ENCODE measurements at places on chromosomes 2 and 18.

- DNase-seq, result peak; percentile 42
These were observed 54.3 kb downstream of the RAB10 start for GRCh38 chr2:26088038-26088643.

DNA sequence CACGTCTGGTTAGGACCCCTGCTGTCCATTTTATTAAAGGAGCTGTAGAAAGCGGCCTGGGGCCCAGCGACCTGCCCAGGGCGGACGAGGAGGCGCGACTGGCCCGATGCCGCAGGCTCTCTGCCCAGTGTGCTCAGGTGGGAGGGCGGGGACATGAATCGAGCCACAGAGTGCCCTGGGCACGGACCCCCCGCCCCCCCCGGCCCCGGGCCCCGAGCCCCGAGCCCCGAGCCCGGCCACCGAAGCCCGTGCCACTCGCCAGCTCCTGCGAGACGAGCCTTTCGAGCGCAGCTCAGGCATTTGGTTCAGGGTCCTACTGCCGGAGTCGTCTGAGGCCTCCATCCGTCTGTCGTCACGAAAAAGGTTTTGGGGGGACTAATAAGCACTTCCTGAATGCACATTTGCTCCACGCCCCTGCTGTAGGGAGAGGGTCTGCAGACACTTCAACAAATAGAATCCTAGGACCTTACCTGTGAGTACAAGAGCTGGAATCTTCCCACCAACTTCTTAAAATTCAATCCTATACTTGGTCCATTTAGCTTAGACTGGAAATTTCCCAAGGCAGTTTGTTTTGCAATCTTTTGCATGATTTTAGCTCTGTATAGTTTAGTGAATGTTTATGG is 602 bp upstream of the ADAM17 start:
- peak; percentile 18 for DNase-seq

DNA sequence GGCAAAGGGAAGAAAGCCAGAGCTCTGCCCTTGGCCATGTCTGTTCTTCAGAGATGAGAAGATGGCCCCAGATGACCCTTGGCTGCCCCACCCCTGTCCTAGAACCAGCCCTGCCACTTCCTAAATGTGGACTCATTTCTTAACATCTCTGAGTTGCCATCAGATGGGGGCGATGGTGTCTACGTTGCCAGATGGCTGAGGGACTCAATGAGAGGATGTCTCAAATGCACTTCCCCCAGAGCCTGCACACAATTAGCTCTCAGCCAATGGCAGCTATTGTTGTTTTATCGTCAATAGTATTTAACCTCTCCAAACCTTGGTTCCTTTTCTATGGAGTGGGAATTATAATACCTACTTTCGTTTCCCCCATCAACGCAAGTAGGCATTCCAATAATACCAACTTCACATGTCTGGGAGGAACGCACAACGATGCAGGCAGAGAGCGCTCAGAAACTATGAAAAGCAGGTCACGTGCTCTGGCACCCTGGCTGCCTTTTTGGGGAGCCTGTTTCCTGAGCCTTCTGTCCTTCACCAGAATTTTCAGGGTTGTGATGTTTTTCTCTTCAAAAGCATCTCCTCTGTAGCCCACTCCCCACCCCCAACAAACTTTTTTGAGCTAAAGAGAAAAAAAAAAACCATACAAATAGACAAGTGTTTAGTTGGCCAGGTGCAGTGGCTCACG is 100.3 kb downstream of the MCFD2 start:
- DNase-seq, result no peak

DNA sequence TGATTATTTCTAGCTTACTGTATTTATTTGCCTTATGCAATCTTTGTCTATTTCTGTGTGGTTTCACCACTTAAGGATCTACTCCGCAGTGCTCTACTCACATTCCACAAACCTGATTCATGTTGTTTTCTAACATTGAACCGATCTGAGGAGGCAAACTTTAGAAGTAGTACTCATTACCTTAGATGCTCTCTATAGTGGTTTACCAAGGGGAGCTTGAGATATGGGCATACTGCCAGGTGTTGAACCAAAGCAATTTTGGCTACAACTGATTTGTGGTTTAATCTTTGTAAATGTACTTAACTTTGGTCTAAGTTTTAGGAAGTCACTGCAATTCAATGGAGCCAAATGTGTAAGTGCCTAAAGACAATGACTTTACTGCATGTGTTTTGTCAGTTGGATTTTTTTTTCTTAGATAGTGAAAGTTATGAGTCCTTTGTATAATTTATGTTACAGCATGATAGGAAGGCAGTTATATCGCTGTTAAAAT is 50.1 kb downstream of the MAP2 start:
- DNase-seq, result no peak

DNA sequence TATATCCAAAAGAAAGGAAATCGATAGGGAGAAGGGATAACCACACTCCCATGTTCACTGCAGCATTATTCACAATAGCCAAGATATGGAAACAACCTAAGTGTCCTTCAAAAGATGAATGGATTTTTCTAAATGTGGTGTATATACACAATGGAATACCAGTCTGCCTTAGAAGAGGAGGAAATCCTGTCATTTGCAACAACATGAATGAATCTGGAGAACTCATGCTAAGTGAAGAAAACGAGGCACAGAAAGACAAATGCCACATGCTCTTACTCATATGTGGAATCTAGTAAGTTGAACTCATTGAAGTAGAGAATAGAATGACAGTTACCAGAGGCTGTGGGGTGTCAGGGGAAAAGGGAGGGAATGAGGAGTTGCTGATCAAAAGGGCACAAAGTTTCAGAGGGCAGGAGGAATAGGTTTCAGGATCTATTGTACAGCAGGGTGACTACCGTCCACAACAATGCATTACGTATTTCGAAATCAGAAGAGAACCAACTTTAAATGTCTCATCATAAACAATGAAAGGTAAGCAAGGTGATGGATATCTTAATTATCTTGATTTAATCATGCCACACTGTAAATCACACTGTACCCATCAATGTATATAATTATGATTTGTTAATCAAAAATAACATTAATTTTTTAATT is 46.1 kb downstream of the SIGLEC15 start:
- DNase-seq, result no peak

DNA sequence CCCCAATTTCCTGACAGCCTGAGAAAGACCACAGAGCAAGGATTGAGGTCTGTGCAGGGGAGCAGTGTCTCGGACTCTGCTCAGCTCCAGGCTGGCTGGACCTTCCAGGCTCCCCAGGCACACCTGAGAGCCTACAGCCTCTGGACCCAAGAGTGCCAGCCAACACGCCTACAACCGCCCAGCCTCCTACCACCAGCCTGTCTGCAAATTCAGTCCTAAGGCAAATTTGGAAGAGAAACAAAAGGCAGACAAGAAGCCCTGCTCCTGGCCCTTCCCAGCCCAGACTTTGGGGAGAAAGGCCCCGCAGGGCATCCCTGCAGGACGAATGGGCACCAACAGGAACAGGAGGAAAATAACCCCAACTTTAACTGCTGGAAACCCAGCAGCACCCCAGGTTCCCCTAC is 1.9 kb downstream of the HS6ST1 start:
- DNase-seq, result no peak

DNA sequence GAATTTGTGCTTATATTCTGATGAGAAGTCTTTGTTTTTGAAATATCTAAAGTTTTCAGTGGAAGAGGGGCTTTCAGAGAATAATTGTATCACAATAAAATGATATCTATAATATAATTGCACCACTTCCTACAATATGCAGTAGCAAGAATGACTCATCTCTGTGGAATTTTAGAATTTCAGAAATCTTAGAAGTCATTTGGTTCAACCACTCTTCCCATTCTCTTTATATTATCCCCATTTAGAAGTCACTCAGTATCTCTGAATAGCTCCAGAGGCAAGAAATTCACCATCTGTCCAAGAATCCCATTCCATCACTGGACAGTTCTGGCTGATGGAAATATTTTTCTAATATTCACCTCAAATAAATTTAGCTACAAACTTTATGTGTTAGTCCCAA is 59.3 kb upstream of the CCDC68 start:
- DNase-seq, result no peak

DNA sequence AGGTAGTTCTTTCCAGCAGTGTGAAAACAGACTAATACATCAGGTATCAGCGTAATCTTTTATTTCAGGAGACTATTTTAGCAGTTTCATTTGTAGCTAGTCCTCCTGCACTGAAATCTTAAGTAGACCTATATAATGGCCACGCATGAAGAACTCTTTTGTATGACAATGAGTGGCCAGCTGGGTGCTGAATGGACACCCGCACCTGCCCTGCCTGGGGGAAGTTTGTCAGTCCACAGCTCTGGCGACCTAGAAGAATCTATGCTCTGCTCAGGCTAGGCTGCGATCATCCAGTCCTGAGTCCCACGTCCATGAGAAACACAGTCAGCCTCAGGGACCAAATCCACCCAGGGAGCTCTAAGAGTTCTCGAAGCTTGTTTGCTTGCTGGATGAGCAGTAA is 709.2 kb upstream of the ID2 start:
- DNase-seq, result no peak

- peak; percentile 95 for DNase-seq
These were observed 61.0 kb upstream of the TAF1B start for GRCh38 chr2:9782197-9782719.

- DNase-seq, result no peak
These were observed 455.1 kb upstream of the HS6ST1 start for GRCh38 chr2:128773641-128774319.

GRCh38 chr18:79567481-79568147 is 112.0 kb upstream of the CTDP1 start:
- no peak for DNase-seq

DNA sequence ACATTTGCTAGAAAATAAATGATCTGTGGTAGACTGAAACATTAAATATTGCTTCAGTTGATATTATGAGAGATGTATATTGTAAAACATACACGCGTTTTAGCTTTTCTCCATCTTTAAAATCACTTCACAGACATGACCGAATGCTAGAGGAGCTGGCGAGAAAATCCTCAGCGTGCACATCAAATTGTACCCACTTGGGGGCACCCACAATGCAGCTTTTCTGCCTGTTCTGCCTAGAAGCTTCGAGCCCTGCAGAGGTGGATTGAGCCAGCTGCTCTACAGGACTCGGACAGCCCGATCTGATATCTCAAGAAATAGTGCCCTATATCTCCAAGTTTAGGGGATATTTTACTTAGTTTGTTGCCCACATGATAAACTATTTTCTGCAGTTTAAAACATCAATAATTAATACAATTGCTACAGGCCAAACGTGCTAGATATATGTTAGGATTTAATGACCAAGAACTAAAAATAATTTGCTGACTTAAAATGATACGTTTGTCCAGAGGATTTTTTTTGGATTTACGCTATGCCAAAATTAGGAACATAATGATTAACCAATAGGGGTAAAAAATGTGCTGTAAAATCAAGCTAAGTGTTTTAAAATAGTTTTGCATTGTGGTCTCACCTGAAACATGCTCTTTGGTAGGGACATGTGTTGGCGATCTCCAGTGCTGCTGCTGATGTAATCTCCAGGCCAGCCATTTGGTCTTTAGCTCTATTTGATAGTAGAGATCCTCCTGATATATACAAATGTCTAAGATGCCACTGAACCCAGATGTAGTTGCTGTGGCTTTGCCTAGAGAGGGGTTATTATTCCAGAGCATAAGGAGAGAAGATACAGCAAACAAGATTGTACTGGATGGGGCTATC is 22.3 kb upstream of the ATP5MC3 start:
- peak; percentile 37 for DNase-seq

DNA sequence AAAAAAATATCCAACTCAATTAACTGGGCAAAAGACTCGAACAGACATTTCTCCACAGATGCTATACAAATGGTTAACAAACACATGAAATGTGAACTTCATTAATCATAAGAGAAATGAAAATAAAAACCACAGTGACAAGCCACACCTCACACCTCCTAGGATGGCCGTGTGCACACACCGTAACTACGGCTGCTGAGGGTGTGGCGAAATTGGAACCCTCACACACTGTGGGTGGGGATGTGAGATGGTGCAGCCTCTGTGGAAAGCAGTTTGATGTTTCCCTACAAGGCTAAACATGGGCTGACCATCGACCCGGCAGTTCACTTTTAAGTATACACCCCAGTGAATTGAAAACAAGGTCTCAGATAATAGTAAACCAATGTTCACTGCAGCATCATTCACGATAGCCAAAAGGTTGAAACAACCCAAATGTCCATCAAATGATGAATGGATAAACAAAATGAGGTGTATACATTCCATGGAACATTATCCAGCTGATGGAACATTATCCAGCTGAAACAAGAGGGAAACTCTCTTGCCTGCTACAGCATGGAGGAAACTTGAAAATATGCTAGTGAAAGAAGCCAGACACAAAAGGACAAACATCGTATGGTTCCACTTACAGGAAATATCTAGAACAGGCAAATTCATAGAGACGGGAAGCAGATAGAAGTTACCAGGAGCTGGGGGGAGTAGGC is 32.2 kb downstream of the ZAP70 start:
- peak; percentile 64 for DNase-seq

GRCh38 chr2:46964835-46965560 is 49.4 kb upstream of the MCFD2 start:
- DNase-seq, result no peak

DNA sequence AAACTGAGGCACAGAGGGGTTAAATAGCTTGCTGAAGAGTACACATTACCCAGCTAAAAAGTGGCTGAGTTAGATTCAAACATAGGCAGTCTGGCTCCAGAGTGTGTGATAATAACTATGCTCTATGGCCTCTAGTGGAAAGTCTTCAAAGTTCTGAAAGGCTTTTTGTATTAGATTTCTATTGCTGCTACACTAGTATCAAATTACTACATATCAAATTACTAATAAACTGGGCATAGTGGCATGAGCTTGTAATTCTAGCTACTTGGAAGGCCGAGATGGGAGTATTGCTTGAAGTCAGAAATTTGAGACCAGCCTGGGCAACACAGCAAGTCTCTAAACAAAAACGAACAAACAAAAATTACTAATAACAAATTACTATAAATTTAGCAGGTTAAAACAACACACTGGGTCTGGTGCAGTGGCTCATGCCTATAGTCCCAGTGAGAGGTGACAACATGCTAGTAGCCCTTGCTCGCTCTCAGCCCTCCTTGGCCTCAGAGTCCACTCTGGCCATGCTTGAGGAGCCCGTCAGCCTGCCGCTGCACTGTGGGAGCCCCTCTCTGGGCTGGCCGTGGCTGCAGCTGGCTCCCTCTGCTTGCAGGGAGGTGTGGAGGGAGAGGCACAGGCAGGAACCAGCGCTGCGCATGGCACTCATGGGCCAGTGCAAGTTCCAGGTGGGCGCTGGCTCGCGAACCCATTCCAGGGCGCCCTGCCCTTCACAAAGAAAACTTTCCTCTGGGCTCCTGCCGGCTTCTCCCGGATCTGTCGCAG is 38.2 kb upstream of the TWSG1 start:
- no peak for DNase-seq

- DNase-seq, result peak; percentile 4
These were observed 105.5 kb downstream of the ZEB2 start for GRCh38 chr2:144414324-144414845.
